CD4-positive, alpha-beta T cell (primary cell): ENCODE measurements at places on chromosomes 2 and 18. TPM values are rescaled to one million over a fixed set of nuclear protein-coding genes. Genes with fewer than 3 reads are reported as not detected.

The MATN3 gene
- not detected for total RNA-seq

- DNase-seq: no peak
Measured at GRCh38 chr2:17821080-17821479, 4.8 kb downstream of the MSGN1 start.

DNA sequence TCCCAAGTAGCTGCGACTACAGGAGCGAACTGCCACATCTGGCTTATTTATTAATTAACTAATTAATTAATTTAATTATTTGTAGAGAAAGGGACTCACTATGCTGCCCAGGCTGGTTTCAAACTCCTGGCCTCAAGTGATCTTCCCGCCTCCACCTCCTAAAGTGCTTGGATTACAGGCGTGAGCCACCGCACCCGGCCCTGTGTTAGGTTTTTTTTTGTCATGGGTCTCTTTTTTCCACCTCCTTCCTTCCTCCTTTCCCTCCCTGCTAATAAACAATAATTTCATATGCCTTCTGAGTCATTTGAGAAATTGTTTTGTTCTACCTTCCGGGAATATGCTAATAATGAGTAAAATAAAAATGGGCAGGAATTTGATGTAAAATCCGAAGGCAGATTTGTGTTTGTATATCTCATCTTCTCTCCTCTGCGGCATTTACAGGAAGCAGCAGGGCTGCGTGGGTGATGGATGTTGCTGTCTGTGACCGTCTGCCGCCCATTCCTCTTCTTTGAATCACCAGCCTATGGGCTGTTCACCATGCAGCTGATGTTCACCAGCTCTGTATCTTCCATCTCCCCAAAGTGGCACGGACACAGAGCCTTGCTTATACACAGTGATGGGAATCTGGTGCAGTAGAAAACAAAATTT is 89.9 kb downstream of the ACSL3 start:
- no peak for DNase-seq

DNA sequence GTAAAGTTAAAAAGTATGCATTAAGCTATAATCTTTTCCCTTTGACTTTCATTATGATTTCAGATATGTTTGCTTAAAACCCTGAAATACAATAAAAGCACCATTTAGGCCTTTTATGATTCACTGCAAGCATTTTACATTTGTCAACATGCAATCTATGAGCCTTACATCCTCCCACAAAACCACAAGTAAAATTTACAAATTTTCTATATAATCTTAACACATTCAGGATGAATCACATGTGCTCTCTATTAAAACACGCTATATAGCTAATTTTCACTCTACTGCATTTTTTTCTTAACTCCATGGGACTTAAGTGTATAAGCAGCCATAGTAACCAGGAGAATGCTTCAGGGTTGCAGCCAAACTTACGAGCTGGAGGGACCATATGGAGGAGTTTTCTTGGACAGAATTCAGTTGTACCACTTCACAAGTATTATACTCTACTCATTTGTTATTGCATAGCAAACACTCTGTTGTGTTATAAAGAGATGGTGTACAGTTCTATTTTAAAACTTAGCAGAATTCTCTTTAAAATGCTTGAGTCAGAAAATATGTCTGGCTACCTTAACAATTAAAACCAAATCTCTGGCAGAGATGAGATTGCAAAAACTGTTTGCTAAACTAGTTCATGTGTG is 293.2 kb downstream of the ALK start:
- no peak for DNase-seq
